ENCODE measurements at places on chromosomes 2 and 18.

DNA sequence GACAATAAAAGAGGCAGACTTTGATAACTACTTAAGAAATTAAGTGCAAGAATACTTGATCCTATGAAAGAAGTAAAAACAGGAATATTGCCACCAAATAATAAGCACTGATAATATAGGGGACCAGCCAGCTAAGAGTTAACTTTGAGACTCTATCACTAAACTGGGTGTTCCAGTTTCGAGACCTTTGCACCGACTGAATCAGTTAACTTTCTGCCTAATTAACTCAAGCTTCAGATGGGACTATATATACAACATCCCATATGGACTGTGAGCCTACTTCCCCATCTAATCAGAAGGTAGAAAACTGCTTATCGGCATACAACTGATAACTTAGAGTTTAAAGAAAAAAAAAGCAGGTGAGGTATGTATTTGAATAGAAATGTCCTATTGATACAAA, 25.8 kb upstream of the SLC9A2 start:
- DNase-seq = no peak

DNA sequence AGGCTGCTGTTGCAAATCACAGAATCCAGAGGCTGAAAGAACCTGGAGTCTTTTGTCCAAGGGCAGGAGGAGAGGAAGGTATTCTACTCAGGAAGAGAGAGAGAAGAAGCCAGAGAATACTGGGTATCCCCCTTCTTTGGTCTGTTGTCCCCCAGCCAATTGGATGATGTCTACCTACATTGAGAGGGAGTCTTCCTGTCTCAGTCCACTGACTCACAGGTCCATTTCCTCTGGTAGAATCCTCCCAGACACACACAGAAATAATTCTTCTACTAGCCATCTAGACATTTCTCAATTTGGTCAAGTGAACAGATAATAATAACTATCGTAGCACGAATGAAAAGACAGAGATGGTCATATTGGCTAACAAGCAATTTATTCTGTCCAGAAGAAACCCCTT, 416.4 kb upstream of the UBE2E3 start:
- DNase-seq = no peak

GRCh38 chr2:53403792-53404413, 363.7 kb upstream of the CHAC2 start:
- no peak for DNase-seq

DNA sequence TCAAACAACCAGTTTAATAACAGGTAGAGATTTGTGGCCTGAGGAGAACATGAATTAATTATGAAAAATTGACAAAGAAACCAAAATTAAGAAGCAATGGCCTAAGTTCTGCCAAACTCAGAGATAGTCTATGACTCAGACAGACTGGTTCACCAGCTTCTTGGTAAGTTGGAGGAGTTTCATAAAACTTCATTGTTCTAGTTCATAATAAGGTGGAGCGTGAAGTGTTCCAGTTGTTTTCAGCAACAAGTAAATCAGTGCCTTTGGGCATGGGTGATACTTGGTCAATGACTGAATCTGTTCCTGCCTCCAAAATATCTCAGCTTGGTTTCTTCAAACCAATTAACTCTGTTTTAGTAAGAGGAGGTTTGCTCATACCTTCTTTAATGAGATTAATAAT, 40.0 kb downstream of the SLC40A1 start:
- no peak for DNase-seq

DNA sequence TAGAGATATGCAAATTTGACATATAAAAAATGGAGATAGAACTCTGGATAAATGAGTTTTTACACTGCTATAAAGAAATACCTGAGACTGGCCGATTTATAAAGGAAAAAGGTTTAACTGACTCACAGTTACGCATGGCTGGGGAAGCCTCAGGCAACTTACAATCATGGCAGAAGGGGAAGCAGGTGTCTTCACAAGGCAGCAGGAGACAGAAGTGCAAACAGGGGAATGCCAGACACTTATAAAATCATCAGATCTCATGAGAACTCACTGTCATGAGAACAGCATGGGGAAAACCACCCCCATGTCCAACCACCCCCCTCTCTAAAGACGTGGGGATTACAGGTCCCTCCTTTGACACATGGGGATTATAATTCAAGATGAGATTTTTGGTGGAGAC, 1540.2 kb upstream of the SLC39A10 start:
- no peak for DNase-seq

DNA sequence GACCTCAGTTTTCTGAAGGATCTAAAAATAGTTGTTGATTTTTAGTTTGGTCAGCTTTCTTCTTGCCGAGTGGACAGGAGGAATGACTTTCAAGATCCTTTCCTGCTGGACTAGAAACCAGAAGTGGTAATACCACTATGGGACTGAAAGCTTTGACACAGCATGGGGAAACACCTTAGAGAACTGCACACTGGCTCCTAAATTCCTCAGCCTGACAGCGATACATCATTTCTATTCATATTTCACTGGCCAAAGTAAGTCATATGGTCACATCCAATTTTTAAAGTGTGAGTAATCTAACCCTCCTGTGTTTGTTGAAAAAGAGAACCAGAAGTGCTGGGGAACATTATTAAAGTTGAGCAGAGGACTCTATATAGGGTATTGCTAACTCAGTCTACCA, 244.7 kb upstream of the MMADHC start:
- no peak for DNase-seq

- DNase-seq = no peak
These were observed 126.6 kb upstream of the PDE1A start for GRCh38 chr2:182553483-182553882.

- no peak for DNase-seq
These were observed 88.1 kb downstream of the ASXL2 start for GRCh38 chr2:25790074-25790790.

GRCh38 chr18:2981212-2981728, 31.7 kb downstream of the LPIN2 start:
- DNase-seq = no peak

GRCh38 chr18:71223486-71223885, 934.6 kb downstream of the SOCS6 start:
- DNase-seq = no peak

DNA sequence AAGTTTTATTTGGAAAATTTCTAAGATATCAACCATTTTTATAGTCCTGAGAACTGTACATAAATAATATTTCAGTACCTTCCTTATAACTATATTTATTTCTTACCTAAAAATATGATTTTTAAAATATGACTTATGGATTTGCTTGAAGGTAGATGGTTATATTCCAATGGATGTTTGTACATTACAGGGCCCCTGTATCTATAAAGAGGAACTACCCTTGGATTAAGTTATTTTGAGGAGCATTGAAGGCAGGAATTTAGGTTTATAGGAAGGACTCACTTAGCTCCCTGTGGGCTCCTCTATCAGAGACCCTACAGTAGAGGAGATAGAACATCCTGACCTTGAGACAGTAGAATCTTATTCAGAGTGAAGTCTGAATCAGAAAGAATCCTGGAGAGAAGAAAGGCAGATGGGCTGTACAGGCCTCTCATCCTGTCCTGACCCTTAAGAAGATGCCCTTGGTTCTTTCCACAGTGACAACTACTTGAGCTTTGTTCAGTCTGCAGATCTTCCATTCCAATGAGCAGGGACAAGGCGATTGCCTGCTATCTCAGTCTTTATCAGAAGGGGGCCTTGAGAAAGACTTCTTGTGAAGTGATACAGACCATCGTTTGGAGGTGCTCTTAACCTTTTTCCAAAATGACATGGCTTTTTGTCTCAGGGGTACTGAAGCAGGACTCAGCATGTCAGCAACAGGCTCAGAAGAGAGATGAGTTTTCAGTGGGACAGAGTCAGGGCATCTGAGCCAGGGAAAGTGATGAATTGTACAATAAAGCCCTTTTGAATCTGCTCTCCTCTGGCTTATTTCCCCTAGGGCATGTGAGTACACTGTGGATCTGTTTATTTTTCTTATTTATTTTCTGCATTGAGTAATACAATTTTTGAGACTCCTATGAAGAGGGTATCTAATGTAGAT, 20.9 kb downstream of the OXER1 start:
- DNase-seq = no peak

DNA sequence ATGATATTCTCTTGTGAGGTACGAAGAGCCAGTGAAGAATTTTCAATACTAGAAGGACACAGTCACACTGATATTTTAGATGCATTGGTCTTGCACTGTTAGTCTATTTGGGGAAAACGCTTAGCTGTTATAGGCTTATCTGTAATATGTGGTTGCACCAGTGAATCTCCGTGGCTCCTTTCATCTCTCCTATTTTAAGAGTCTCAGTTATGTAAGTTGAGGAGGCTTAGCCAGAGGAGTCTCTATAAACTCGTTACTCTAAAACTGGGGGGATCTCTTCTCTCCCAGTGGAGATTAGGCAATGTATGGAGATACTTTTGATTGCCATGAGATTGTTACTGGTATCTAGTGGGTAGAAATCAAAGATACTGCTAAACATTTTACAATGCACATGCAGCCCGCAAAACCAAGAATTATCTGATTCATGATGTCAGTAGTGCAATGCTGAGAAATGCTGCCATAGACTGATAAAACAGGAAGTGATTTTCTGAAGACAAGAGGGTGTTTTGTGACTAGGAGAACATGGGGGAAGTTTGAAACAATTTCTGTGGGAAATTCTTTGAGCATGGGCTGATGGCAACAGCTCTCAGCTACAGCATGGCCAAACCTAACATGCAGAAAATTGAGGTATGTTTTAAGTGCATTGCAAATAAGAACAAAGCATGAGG, 339.1 kb downstream of the SOX11 start:
- no peak for DNase-seq

- DNase-seq = no peak
These were observed 96.1 kb downstream of the TGIF1 start for GRCh38 chr18:3546106-3546505.

DNA sequence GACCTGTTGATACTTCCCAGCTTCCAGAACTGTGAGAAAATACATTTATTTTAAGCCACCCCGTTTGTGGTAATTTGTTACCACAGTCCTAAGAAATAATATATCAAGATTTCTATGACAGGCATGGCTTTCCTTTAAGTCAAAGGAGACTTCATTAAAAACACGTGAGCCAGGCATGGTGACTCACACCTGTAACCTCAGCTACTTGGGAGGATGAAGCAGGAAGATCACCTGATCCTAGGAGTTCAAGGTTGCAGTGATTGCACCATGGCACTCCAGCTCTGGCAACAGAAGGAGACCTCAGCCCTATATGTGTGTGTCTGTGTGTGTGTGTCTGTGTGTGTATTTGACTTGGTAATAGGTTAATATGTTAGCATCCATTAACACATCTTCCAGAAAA, 69.8 kb upstream of the SCN7A start:
- DNase-seq = no peak

- no peak for DNase-seq
These were observed 770 bp downstream of the ZNF396 start for GRCh38 chr18:35376393-35376741.

- no peak for DNase-seq
These were observed 13.8 kb downstream of the FANCL start for GRCh38 chr2:58227171-58227917.

DNA sequence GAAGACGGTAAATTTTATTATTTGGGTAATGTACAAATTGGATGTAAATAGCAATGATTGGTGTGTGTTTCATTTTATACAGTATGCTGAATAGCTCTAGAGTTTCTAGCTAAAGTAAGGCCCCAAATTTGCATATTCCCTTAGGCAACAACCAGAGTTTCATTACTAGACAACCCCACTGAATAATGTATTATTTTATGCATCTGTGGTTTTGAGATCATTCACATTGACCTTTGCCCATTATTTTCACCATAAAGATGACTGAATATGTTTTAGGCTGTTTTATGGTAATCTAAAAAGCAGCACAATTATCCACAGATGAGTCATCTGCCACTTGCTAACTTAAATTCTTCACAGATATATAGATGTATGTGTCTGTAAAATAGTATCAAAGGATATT, 44.5 kb upstream of the C2orf74 start:
- no peak for DNase-seq

DNA sequence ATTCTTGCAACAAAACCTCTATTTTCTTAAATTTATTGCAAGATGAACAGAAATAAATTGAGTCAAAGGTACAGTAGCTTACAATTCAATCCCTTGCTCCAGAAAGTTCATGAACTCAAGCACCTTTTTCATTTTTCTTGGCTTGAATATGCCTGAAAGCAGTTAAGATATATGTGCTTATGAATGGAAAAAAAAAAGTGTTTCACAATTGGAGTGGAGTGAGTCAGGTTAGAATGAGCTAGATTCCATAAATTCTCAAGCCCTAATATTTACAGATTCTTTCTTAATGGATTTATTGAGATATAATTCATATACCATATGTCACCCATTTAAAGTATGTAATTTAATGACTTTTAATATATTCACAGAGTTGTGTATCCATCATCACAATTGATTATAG, 39.6 kb upstream of the NEMP2 start:
- no peak for DNase-seq

- DNase-seq = no peak
These were observed 535.6 kb downstream of the THSD7B start for GRCh38 chr2:137300987-137301386.

- peak; percentile 47 for DNase-seq
These were observed 256.9 kb downstream of the NDUFA10 start for GRCh38 chr2:239768031-239768790.

DNA sequence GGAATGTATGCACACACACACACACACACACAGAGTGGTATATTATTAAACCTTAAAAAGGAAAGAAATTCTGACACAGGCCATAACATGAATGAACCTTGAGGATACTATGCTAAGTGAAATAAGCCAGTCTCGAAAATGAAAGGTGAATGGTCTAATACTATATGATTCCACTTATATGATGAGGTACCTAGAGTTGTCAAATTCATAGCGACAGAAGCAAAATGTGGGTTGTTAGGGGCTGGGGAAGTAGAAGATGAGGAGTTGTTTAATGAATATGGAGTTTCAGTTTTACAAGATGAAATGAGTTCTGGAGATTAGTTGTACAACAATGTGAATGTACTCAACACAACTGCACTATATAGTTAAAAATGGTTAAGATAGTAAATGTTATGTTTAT, 118.1 kb downstream of the ABCA12 start:
- DNase-seq = no peak

- DNase-seq = no peak
These were observed 881.0 kb upstream of the CHAC2 start for GRCh38 chr2:52886556-52886955.

DNA sequence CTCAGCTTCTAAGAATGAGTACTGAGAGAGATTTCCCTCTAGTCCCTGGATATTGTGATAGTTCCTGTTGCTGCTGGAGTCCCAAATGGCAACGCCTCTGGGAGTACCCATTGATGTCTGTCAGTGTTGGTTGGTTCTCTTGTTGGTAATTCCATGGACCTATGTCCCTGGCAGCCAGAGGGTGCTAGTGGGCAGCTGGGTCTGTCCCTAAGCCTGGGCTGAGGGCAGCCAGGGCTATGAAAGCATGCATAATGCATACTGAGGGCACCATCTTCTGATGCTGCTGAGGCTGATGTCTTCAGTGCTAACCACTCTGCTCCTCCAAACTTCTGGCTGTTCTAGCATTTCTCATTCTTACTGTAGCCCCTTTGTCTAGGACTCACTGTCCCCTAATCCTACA, 35.9 kb downstream of the NABP1 start:
- no peak for DNase-seq

Data from activated effector memory CD4-positive, alpha-beta T cell treated with anti-CD3 and anti-CD28 coated beads, Interleukin-2, amount 50 U/mL, for 16 hours (primary cell).